ENCODE measurements at places on chromosomes 11 and 22.

- no peak for DNase-seq
Observed at GRCh38 chr22:33896154-33896553, 24.1 kb downstream of the LARGE1 start.

DNA sequence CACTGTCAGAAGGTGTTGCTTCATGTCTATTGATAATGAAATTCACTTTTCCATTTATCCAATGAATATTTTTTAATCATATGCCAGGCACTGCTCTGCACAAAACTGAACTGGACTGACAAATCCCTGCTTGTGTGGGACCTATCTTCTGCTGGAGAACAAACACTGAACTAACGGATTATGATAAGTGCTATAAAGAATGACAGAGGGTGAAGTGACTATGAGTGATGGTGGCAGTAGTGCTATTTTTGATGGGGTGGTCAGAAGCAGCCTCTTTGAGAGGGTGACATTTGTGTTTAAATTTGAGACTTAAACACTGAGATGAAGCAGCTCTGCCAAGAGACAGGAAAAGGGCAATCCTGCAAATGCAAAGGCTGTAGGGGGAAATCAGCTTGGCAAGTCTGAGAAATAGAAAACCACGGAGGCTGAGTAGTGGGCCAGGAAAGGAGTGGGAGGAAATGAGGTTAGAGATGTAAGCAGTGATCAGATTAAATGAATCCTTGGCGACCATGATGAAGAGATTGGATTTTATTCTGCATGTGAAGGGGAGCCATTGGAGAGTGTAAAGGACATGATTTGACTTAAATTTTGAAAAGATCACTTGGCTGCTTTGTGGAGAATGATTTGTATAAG lies 6.0 kb downstream of the TBCEL start:
- DNase-seq = no peak

DNA sequence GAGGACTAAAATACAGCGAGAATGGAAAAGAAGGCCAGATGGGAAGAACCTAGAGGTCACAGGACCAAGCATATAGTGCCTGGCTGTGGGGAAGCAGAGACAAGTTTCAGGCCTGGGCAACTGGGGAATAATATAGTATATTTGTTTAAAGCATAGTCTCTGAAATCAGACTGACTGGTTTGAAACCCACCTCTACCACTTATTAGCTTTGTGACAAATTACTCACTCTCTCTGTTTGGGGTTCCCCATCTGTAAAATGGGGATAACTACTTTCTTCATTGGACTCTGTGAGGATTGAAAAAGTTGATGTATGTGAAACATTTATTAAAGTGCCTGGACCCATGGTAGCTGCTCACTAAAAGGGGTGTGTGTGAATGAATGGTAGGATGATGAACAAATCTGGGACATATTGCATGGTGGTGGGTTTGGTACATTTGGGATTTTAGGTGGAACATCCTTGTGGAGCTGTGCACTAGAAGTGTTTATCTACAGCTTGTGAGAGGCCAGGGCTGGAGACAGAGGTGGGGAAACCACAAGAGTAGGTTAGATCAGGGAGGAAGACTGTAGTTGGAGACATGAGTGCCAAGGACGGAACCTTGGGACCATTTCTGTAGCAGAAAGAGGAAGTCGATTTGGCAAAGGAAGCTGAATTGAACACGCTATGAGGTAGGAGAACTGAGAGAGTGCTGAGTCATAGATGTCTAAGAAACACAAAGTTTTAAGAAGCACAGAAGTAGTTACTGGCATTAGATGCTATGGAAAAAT lies 52.6 kb downstream of the SWAP70 start:
- no peak for DNase-seq

DNA sequence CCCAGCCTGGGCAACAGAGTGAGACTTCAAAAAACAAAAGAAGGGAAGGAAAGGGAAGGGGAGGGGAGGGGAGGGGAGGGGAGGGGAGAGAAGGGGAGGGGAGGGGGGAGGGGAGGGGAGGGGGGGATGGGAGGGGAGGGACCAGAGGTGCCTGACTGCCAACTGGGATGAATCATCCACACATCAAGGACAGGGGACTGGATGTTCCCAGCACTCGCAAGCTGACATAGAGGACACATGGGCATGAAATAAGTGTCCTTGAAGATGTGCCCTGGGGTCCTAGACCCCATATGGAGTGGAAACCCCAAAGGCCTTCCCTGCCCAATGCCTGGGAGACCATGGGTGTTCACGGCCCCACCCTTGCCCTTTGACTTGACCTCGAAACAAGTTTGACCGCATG lies 19.8 kb downstream of the TST start:
- no peak for DNase-seq

DNA sequence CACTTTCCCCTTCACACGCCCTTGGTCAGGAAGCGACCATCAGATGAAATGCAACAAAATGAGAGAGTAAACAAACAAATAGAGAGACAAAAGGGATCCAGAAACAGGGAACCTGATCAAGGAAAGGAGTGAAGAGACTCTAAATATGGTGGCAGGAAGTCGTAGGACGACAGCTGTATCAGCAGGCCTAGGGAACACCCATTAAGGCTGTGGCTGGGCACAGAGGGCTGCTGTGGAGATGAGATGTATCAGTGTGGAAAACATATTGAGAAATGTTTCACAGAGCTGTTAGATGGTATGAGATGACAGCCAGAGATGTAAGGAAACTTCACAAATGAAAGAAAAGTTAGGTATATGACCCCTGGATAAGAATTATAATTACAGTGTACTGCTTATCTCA lies 155.8 kb upstream of the MTMR2 start:
- no peak for DNase-seq

DNA sequence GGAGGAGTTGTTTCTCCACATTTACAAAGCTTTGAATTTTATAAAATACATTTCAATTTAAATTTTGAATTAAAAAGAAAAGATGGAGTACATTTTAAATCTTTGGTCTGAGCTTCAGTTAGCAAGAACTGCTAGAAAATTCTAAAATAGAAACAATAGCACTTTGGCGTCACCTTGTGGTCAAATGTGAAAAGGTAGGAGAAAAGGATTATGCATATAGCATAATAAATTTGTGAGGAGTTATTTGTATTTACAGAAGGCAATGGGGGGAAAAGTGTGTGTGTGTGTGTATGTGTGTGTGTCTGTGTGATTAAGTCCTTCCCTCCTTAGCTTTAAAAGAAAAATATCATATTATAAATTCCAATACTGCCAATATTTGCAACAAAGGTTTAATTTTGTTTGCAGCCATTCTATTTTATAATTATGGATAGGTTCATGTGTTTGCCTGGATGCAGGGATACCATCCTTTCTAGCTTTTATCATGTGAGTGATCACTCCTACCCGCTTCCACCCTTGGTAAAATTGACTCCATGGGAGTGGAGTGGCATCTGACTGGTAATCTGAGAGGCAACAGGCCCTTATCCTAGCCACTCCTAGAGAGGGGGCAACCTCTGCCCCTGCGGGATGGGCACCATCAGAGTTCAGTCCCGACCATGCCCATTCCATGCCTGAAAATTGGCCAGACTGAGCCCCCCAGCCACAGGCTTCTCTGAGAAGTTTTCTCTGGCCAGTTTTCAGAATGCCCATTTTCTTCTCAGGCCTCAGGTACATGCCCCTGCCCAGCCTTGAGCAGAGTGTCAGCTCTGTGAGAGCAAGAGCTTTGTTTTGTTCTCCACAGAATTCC lies 13.6 kb upstream of the LGR4 start:
- no peak for DNase-seq

DNA sequence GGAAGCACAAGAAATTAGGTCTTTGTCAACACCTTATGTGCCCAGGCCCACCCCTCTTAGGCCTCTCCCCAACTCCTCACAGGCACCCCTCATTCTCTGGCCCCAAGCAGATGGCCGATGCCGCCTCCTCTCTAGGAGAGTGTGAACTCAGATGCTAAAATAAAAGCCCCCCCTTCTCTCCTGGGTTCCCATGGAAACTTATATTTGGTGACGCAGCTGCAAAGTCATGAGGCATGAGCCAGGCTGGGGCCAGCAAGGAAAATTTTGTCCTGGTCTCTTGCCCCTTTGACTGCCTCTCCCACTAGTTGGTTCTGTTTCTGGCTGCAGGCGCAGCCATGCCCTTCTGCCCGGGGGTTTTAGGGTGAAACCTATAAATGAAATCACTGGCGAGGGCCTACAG lies 11.8 kb downstream of the RCOR2 start:
- no peak for DNase-seq

- no peak for DNase-seq
Observed at GRCh38 chr22:20561882-20562281, 54.5 kb downstream of the MED15 start.

DNA sequence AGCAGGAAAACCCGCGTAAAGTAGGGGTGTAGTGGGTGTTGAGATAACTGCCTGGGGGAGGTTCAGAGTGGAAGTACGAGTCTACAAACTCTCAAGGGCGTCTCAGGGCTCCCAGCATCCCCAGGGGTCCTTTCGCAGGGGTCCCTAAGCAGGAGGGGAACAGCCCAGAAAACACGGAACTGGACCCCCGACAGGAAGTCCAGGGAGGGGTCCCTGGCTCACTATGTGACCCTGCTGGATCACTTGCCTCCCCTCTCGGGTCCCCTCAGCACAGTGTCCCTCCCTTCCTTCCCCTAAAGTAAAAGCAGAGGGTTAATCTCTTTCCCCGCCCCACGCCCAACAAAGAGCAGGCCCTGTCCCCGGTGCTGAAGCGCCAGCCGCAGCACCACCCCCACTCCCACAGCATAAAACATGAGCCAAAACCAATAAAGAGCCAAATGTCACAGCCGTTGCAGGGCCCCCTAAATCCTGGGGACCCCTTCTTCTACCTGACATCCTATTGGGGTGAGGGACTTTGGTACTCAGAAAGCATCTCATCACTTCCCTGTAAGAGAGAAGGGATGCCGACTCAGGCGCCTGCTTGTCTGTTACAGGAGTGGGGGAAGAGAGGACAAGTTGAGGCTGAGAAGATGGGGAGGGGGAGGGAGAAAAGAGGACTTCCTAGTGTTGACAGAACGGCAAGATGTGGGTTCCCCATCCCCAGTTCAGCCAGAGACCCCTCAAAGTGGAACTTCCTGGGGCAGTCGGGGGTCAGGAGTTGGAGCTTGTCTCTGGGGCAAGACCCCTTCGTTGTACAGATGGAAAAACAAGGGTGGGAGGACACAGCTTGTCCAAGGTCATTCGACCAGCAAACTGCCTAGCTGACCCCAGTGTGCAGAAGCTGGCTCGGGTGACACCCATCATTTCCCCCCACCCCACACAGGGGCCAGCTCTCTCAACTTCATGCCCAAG lies 1.4 kb upstream of the NEFH start:
- DNase-seq = no peak

DNA sequence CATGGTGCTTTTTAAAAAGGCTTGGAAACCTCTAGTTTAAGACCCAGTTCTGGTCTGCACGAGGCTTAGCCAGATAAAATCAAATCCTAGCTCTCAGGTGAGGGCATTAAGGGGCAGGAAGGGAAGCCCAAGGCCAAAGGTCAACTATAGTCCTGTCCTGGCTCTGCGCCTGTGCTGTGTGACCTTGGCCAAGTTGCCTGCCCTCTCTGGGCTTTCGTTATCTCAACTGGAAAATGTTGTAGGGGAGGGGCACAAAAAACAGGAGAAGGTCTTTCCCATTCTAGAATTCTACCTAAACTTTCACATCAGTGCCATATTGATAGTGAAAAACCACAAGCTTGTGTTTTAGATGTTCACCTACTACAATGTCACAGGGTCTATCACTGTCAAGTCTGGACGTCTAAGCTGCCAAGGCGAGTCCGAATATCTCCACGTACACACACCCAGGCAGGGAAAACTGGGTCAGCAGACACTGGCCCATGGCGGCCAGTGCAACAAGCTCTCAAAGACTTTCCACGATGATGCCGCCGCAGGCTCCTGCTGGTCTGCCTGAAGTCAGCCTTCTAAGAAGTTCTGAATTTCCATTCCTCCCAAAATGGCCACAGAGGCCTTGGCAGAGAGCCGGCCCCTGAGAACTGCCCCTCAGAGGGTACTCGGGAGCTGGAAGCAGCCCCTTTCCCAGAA lies 18.0 kb downstream of the MN1 start:
- DNase-seq = no peak

GRCh38 chr11:86011175-86011574 lies 57.7 kb downstream of the PICALM start:
- DNase-seq = no peak

- DNase-seq = no peak
Observed at GRCh38 chr11:7538031-7538430, 24.2 kb downstream of the PPFIBP2 start.

- no peak for DNase-seq
Observed at GRCh38 chr11:116445108-116446047, 327.4 kb downstream of the BUD13 start.

GRCh38 chr11:128628325-128628673 lies 40.9 kb upstream of the ETS1 start:
- no peak for DNase-seq

- DNase-seq = no peak
Observed at GRCh38 chr11:134019500-134019899, 49.4 kb upstream of the JAM3 start.

DNA sequence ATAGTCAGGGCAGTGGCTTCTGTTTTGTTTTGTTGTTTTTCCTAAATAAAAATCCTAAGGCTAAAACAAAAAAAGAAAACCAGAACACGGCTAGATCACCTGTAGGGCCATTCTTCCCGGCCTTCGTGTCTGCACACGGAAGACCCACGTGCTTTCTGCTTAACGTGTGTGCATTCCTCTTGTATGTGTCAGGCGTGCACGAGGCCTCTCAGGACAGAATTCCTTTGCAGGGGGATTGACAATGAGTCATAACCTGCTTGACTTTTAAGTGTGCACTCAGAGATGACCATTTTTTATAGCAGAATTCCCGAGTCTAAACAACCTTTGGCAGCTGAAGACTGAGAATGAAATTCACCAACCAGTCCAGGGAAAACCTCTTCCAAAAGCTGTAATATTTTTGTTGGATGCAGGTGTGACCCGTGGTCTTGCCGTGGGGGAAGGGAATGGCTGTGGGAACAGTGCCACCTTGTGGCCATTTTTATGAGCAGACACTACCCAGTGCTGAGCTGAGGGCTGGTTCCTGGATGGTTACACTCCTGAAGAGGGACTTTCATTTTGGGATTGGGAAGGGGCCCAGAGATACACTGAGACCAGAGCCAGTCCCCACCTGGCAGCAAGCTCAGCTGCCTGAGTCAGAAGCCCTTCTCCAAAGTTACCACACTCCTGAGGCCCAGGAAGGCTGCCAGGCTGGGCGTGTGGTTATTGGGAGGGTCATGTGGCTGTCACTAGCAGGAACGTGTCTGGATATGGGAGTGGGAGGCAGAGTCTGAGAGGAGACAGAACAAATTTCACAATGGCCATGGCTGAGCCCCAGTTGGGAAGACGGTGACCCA lies 35.7 kb upstream of the DKK3 start:
- DNase-seq = peak; percentile 68
